ENCODE measurements at places on chromosomes 4 and X.

GRCh38 chr4:3221184-3221494, 27.8 kb upstream of the MSANTD1 start:
- DNase-seq, result no peak

GRCh38 chrX:48471504-48471903, 1.4 kb upstream of the SLC38A5 start:
- DNase-seq, result no peak

- DNase-seq, result no peak
These were observed 35.6 kb downstream of the CAMK2D start for GRCh38 chr4:113725963-113726362.

- no peak for DNase-seq
These were observed 218.7 kb downstream of the BMPR1B start for GRCh38 chr4:94976371-94977011.

GRCh38 chrX:9656871-9657270, 108.8 kb downstream of the GPR143 start:
- no peak for DNase-seq

DNA sequence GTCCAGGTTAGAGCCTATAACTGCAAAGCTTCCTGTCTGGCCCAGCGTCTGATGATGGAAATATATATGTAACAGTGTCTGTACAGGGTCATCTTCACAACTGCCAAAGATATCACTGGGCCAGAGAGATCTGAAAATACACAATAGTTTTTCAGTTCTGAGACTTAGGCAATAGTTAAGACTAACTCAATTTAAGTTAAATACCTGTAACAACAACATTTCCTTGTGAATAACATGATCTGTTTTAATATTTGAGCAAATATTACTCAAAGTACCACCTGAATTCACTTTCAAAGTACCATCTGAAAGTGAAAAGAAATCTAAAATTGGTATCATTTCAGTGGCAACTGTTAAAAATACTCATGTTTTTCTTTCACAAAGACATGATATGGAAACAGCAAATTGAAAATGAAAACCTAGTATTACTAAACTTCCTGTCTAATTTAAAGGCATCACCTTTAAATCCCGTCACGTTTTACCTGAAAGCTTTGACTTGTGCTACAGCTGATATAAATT, 9.6 kb downstream of the ZAR1 start:
- DNase-seq, result no peak

GRCh38 chrX:84187533-84188319, at the start of gene RPS6KA6:
TSS of gene RPS6KA6 (minus strand) at chrX:84188199. CDS start at chrX:84187899, 300 bp downstream.
- no peak for DNase-seq

- DNase-seq, result peak; percentile 36
These were observed 182.9 kb downstream of the C4orf33 start for GRCh38 chr4:129278868-129279267.

DNA sequence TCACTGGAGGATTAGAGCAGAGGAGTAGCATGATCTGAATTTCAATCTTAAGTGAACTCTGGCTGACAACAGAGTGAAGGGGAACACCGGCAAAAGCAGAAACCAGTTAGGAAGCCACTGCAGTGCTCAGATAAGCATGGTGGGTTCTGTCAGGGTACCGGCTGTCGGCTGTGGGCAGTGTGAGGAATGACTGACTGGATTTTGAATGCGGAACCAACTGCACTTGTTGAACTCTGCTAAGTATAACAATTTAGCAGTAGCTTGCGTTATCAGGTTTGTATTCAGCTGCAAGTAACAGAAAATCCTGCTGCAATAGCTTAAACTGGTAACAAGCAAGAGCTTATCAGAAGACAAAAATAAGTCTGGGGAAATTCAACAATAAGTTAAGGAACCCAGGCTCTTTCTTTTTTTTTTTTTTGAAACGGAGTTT, 5.2 kb downstream of the HTT start:
- no peak for DNase-seq

GRCh38 chr4:7422898-7423180, 11.9 kb downstream of the PSAPL1 start:
- DNase-seq, result no peak

DNA sequence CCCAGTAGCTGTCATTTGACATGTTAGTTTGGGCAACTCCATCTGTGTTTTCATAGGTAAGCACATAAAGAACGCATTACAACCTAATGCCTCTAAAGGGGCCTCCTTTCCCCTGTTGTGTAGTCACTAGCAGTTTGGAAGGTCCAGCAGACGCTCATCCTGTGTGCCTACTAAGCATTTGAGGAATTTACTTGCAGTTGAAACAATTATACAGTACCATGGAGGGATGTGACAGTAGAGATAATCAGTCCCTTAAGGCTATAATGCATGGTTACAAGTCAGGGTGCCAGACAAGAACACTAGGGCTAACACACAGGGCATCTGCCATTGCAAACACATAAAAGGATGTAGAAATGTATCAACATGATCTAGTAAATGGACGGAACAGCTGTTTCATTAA, 138.3 kb downstream of the PCDH10 start:
- DNase-seq, result no peak

- DNase-seq, result peak; percentile 55
These were observed 24.6 kb upstream of the GPR50 start for GRCh38 chrX:151151665-151152267.

All from NCI-H2029 treated with DMSO at 0.1 percent for 48 hours (cell line).